ACHN (cell line): ENCODE measurements at places on chromosomes 2 and 18.

GRCh38 chr2:45965871-45966498 lies 314.5 kb downstream of the PRKCE start:
- no peak for DNase-seq

DNA sequence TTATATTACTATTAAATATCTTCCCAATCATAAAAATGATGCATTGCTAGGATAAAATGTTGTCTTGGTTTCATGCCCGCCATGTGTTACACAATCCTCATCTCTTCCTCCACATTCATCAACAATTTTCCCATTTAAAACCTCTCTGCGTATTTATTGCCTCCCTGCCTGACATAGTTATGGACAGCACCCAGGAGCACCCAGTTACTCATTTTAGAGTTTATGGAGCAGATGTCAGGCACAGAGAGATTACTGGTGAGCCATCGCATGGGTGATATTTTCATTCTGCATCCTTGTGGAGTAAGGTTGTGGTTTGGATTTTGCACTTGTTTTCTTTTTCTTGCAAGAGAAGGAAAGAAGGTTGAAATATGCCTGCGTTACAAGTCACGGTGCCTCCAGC lies 116.7 kb upstream of the NPAS2 start:
- no peak for DNase-seq

- no peak for DNase-seq
These were observed 41.5 kb downstream of the LMAN2L start for GRCh38 chr2:96698221-96698861.

DNA sequence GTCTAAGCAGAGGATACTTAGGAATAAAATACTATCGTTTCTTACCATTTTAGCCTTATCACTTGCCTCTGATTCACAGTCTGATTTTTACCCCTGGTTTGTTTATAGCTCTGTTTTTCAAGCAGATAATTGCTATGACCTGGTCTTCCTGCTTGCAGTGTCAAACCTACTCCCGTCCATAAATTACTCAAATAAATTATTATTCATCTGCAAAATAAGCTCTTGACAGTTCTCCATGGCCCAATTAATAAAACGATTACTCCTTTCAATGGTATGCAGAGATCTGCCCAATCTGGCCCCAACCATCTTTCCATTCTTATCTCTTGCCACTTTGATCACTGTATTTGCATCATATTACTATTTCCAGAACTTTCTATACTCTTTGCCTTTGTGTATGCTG lies 354.0 kb downstream of the CCDC85A start:
- no peak for DNase-seq

DNA sequence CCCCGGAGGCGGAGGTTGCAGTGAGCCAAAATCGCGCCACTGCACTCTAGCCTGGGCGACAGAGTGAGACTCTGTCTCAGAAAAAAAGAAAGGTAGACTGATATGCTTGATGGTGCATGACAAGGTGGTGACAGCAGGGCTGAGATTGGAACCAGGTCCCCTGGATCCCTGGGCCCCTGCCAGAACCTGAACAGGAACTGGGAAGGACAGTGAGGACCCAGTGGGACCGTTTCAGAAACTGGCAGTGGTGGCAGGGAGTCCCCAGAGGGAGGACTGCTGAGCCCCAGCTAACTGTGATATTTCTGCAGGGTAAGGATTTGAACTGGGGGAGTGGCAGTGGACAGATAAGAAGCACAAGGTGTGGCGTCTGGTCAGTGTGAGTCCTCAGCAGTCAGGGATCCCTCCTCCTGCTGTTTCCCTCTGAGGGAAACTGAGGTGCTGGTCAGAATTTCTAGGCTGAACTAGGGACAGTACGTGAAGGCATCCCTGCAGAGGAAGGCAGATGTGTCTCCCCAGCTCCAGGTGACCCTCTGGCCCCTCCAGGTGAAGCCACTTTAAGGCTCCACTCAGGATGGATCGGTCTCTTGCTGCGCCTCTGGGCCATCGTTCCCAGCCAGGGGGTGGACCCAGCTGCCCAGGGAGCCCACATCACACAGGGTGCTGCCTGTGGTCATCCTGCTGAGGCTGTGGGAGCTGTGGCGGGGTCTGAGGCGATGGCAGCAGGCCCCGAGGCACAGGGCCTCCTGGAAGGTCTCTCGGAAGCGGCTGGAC lies 5.6 kb downstream of the NMUR1 start:
- DNase-seq: no peak
